ENCODE measurements at places on chromosomes 3 and 15.
A peak's percentile ranks its signal among the peaks of the same experiment; 100 is the strongest.

DNA sequence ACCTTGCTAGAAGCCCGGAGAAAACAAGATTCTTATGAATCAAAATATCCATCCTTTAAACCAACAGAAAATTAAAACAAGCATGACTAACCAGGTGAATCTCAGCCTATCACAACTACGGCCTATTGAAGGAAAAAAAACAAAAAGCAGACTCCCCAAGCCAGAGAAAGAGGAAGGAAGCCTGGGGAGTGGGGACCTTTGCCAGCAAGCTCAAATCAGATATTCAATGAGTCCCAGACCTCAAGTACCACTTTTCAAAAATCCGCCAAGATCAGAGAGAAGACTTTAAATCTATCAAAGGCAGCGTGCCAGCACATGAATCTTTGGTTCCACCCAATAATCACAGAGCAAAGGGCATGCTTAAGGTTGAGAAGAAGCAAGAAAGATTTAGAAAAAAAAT is 253.8 kb downstream of the NTRK3 start:
- H3K4me3 ChIP-seq: no peak overlapping the region
- H3K4me1 ChIP-seq: no peaks in the 10 kb centered on the region
- DNase-seq: no peak
- peaks cover 3% of the 10 kb centered on the region for H3K27me3 ChIP-seq

- no peaks in the 10 kb centered on the region for H3K4me1 ChIP-seq
- no peak overlapping the region for H3K4me3 ChIP-seq
- H3K36me3 ChIP-seq: no peaks in the 10 kb centered on the region
- no peak for DNase-seq
Observed at GRCh38 chr3:148729476-148730055, 31.9 kb downstream of the AGTR1 start.

DNA sequence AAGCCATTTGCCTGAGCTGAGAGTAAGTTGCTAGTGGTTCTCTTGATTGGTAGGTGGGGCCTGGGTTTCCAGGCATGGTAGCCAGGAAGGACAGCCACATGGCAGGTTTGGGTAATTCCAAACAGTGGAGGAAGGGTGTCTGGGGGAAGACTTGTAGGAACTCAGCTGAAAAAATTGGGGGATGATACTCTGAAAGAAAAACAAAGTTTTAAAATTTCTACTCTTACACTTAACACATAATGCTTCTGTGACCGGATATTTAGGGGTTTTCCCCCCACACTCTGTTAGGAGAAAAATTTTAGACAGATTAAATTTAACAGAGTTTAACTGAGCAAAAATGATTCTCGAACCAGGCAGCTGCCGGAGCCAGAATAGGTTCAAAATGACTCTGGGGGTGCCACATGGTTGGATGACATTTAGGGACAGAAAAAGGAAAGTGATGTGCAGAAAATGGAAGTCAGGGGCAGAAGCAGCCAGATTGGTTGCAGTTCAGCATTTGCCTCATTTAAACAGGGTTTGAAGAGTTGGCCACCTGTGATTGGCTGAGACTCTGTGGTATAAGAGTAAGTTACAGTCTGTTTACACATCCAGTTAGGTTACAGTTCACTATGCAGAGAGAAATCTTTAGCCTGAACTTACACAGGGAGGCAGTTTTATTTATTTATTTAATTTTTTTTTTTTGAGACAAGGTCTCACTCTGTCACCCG is 8.1 kb downstream of the B2M start:
- peaks cover 17% of the 10 kb centered on the region for H3K36me3 ChIP-seq
- DNase-seq: peak; percentile 55
- peak overlapping the region; percentile 81 for H3K4me3 ChIP-seq
- H3K27me3 ChIP-seq: no peaks in the 10 kb centered on the region

GRCh38 chr3:194775266-194775665 is 89.6 kb downstream of the FAM43A start:
- no peaks in the 10 kb centered on the region for H3K36me3 ChIP-seq
- H3K27me3 ChIP-seq: peaks cover 22% of the 10 kb centered on the region
- H3K27ac ChIP-seq: no peak overlapping the region
- H3K4me1 ChIP-seq: no peaks in the 10 kb centered on the region
- no peak overlapping the region for H3K4me3 ChIP-seq

GRCh38 chr3:160163229-160163878 is 61.9 kb upstream of the C3orf80 start:
- no peak for DNase-seq
- no peaks in the 10 kb centered on the region for H3K4me1 ChIP-seq
- no peaks in the 10 kb centered on the region for H3K36me3 ChIP-seq

DNA sequence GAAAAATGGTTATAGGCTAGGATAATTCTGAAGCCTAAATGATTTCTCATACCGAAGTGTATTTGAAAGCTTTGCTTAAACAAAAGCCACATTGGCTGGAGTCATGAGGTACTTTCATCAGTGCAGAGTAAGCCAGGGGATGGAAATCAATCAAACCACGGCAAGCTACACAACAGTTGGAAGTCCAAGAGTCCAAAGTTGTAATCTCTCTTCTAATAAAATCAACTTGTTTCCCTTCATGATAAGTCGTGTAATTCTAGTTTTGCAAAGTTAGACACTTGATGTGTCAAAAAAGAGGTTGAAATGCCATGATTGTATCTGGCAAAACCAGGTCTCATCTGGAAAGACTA is 250.5 kb upstream of the VEPH1 start:
- no peak overlapping the region for H3K4me3 ChIP-seq
- no peaks in the 10 kb centered on the region for H3K27me3 ChIP-seq
- H3K4me1 ChIP-seq: no peaks in the 10 kb centered on the region
- H3K27ac ChIP-seq: no peak overlapping the region
- no peaks in the 10 kb centered on the region for H3K36me3 ChIP-seq

GRCh38 chr15:35089551-35089950 is 4.5 kb upstream of the NANOGP8 start:
- H3K4me3 ChIP-seq: no peak overlapping the region
- DNase-seq: no peak
- H3K27ac ChIP-seq: no peak overlapping the region
- no peaks in the 10 kb centered on the region for H3K36me3 ChIP-seq
- H3K4me1 ChIP-seq: no peaks in the 10 kb centered on the region

DNA sequence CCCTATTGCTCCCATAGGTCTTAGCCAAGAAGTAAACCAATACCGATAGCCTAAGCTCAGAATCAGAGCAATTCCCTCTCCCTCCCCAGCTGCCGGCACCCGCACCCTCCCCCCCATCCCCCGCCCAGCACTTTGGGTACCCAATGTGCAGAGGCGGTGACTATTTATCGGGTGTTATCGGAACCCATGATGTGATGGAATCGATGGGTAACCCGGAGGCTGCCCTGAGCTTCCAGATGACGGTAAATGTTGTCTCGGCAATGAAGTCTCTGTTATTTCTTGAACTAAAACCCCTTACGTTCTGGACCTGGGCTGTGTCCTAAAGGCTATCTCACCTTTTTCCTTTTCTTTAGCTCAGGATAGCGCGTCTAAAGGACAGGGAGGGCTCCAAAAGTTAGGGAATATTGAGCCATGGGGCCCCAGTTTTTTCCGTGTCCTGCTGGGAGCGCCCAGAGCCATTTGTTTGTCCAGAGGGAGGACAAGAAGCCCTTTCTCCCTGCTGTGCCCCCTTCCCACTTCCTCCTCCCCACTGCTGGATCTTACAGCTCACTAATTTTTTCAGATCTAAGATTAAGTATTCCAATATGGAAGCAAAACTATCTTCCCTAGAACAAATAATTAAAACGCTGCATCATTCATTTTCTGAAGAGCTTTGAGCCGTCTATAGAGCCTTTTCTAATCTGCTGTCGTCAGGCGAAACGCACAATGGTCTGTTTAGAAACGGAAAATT is 1.5 kb downstream of the SLITRK3 start:
- H3K4me3 ChIP-seq: peak overlapping the region; percentile 25
- peaks cover 5% of the 10 kb centered on the region for H3K36me3 ChIP-seq
- no peak for DNase-seq
- peaks cover 33% of the 10 kb centered on the region for H3K4me1 ChIP-seq

DNA sequence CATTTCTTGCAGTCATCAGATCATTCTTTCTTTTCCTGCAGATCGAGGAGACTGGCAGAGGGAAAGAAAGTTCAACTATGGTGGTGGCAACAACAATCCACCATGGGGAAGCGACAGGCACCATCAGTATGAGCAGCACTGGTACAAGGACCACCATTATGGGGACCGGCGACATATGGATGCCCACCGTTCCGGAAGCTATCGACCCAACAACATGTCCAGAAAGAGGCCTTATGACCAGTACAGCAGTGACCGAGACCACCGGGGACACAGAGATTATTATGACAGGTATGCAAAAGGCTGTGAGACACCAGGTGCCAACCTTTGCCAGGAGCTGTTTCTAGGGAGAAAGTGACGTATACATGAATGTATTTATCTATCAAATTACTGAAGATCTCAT is 69.0 kb downstream of the RGMA start:
- H3K4me3 ChIP-seq: no peak overlapping the region
- DNase-seq: no peak
- H3K27ac ChIP-seq: peak overlapping the region; percentile 68
- H3K36me3 ChIP-seq: peaks cover 54% of the 10 kb centered on the region

DNA sequence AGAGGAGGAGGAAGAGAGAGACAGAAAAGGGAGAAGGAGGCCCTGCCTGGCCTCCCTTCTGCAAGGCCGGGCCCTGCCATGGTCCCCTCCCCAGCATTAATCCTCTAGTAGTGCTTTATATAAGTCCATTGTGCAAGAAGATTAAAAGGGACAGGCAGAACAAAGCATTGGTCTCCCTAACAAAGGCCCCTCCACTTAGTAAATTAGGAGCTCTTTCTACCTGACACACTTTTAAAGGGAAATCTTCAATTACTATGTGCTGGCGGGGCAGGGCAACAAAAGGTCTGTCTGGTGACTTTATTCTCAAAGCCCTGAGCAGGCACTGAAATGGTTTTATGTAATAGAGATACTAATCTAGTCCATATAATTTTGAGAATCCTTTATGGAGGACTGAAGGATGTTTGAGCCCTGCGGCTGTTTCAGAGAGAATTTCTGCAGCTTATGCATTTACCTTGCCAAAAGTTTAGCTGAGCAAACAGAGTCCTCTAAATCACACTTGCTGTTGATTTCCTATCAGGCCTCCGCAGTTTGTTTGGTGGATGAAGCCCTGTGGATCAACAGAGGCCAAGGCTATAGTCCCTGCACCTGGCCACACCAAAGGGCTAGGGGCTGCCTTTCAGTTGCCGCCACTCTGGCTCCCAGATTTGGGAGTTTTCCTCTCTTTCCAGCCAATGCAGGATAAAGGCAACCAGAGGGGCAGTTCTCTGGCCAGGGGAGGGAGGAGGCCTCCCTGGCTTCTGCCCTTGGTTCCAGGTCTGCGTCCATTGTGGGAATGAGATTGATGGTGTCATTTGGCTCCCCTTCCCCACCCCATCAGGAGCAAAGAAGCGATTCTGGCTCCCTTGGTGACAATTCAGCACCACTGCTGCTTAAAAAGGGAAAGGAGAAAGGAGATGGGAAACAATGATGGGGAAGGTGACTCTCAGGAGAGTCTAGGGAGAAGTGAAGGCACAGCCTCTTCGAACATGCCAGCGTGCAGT is 148.0 kb downstream of the MEGF11 start:
- H3K4me3 ChIP-seq: no peak overlapping the region
- H3K27me3 ChIP-seq: peaks cover 17% of the 10 kb centered on the region
- H3K4me1 ChIP-seq: no peaks in the 10 kb centered on the region
- H3K27ac ChIP-seq: no peak overlapping the region
- no peak for DNase-seq
- no peaks in the 10 kb centered on the region for H3K36me3 ChIP-seq

GRCh38 chr3:196055240-196055639 is 26.6 kb downstream of the TFRC start:
- no peak for DNase-seq
- peaks cover 95% of the 10 kb centered on the region for H3K36me3 ChIP-seq

GRCh38 chr3:52037291-52037690 is 19.1 kb downstream of the DUSP7 start:
- H3K27ac ChIP-seq: no peak overlapping the region
- H3K4me3 ChIP-seq: no peak overlapping the region
- no peaks in the 10 kb centered on the region for H3K36me3 ChIP-seq
- DNase-seq: no peak

GRCh38 chr3:56042326-56042951 is 425.8 kb downstream of the ERC2 start:
- no peaks in the 10 kb centered on the region for H3K27me3 ChIP-seq
- H3K27ac ChIP-seq: no peak overlapping the region
- no peaks in the 10 kb centered on the region for H3K4me1 ChIP-seq
- DNase-seq: no peak

DNA sequence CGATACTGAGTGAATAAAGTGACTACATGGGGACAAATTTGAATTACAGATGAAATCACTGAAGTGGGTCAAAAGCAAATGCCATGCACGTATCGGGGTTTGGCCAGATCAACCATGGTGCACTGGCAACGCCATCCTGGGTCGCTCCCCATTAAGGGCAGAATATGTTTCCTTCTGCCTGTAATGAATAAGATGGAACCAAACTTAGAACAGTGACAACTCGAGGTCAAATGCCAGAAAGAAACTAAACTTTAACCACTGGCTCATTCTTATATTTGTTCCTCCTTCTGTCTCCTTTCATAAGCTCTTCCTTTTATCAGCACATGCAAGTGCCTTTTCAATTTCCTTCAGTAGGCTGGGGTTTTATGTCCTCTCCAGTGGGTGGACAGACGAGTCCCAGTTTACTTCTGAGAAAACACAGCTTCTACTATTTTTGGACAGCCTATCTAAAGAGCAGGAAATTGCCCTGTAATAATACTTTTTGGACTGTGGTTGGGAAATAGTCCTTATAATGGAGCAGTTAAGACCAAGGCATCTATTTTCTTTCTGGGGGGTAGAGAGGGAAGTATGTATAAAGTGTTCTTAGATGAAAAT is 61.4 kb downstream of the WHAMM start:
- H3K27ac ChIP-seq: no peak overlapping the region
- H3K36me3 ChIP-seq: peaks cover 6% of the 10 kb centered on the region
- H3K27me3 ChIP-seq: no peaks in the 10 kb centered on the region
- H3K4me1 ChIP-seq: no peaks in the 10 kb centered on the region

DNA sequence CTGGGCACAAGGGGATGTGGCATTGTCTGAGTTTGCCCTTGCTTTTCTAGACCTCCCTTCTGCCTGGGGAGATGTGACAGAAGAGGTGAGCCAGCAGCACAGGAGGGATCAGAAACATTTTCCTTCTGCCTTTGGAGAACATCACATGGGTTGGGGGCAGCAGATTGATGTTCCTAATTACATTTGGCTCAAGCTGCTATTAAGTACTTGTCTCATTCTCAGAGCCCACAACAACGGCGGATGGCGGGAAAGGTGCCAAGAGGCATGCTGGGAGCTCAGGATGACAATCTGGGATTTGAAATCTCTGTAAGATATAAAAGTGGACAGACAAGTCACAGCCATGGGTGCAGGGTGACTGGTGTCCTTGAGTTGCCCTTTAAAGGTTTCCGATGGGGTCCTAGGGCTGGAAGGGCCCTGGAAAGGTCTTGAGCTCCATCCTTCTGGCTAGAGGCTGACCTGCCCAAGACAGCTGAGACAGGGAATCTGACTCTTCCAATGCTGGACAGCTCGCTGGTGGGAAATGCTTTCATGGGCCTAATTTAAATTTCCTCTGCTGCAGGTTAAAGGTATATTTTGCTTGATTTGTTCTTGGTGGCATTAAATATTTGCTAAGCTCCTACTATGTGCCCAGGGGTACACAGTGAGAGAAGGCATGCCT is 2.4 kb upstream of the CORO2B start:
- peaks cover 17% of the 10 kb centered on the region for H3K4me1 ChIP-seq
- peak overlapping the region; percentile 46 for H3K4me3 ChIP-seq
- H3K27me3 ChIP-seq: peaks cover 46% of the 10 kb centered on the region
- H3K27ac ChIP-seq: no peak overlapping the region
